ENCODE measurements at places on chromosomes 6 and 20.
A peak's percentile ranks its signal among the peaks of the same experiment; 100 is the strongest.

DNA sequence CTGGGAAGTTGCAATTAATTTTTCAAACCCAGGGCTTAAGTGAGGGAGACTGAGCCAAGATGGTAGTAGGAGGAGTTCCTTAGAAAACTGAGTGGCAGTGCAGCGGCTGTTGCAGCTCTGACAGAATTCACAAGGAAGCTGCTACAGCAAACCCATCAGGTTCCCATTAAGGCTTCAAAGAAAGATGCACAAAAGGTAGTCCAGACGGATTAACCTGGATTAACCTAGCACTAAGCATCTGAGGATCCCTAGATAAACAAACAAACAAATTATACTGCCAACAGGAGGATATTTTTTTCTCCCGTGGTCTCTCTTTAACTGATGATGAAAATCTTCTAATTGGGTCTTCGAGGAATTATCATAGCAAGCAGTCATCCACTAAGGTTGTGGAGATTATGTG is 5.2 kb downstream of the TENT5A start:
- DNase-seq, result no peak

DNA sequence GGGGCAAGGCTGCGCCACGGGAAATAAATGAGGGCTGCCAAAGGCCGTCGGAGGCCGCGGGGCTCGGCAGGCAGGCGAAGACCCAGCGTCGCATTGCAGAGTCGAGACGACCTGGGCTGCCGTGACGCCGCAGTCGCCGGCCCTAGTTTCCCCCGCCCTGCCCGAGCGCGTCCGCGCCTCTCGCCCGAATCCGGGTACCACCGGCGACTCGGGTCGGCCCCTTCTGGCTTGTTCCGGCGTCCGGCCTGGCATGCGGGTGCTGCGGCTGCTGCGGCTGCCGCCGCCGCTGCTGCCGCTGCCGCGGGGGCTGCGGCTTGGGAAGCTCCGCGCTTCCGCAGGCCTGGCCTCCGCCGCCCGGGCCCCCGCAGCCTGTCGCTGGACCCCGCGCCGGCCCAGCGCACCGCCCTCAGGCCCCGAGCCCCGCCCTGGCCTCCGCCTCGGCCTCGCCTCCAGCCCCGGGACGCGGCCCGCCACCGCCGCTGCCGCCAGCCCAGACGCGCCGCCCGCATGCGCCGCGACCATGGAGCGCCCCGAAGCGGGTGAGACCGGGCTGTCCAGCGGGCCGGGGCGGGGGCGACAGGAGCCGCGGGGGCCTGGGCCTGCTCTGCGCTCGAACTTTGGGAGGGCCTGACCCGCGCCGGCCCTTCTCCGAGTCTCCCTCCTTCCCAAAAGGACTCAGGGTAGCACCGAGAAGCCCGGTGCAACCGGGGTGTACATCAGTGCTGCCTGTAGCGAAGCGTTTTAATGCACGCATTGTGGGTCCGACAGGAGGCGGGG is at the start of gene AKAP7:
Gene AKAP7 (plus strand): TSS at position 224 of the 777 bp plus-strand sequence. CDS start 297 bp downstream, at position 521.
- peak; percentile 22 for DNase-seq

- no peak for DNase-seq
These were observed 14.5 kb downstream of the PKIG start for GRCh38 chr20:44596876-44597275.

- DNase-seq, result no peak
These were observed 246.2 kb downstream of the HACE1 start for GRCh38 chr6:104613416-104614001.

DNA sequence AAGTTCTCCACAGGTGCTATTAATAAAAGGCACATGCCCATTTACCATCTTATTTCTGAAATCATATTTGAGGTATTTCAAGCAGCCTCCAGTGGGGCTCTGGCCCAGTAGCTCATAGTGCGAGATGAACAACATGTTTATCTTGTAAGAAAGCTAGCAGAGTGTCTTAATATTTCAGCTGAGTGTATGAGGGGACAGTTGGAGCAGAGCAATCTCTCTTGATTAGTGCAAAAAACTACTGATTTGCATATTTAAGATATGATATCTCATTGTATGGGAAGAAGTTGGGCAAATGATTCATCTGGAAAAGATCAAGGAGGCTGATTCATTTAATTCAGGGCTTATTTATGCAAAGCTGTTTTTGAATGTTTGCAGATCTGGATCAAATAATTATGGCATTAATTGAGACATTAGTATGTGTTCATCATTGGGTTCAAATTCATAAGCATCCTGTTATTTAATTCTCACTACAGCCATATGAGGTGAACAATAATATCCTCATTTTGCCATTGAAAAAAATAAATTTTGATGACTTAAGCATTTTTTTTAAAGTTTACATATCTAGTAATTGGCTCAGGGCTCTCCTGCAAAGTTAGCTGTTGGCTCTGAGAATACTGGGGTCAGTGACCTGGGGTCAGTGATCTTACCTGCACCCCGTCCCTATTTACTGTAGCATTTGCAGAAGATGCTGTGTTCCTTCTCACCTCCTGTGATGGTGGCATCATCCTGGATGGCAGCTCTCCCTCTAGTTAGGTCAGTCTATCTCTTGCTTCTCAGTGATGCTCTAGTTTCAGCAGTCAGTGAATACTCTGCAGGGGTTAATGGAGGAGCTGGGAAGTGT is 24.1 kb upstream of the GCLC start:
- no peak for DNase-seq

DNA sequence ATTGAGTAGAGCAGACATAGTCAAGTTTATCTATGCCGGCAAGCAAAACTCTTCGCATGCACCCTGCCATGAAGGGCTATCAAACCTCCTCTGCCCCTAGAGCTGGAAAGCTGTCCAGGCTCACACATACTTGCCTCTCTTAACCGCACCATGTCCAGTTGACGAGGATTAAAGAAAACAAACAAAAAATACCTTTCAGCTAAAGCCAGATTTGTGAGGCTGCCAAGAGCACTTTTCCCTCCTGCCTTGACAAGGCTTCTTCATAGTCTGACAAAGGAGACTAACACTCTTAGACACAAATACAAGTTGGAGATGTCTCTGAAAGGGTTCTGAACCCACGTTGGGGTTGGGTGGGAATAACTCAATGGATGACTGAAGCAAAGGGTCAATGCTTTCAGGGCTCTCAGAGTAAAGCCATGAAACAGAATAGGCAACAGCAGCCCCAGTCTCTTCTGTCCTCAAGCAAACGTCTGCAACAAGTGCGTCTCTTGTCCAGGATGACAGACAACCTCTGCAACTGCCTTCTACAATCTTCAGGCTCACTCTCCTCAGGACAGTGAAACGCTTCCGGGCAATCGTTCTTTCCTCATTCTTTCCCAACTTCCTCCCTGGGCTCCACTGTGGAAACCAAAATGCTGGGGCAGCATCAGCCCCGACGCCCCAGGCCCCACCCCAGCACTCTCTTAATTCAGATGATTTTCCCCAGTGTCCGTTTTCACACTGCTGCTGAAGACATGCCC is 57.8 kb downstream of the AGPAT4 start:
- DNase-seq, result no peak

GRCh38 chr20:64254156-64254555 is 1.4 kb upstream of the PCMTD2 start:
- no peak for DNase-seq

DNA sequence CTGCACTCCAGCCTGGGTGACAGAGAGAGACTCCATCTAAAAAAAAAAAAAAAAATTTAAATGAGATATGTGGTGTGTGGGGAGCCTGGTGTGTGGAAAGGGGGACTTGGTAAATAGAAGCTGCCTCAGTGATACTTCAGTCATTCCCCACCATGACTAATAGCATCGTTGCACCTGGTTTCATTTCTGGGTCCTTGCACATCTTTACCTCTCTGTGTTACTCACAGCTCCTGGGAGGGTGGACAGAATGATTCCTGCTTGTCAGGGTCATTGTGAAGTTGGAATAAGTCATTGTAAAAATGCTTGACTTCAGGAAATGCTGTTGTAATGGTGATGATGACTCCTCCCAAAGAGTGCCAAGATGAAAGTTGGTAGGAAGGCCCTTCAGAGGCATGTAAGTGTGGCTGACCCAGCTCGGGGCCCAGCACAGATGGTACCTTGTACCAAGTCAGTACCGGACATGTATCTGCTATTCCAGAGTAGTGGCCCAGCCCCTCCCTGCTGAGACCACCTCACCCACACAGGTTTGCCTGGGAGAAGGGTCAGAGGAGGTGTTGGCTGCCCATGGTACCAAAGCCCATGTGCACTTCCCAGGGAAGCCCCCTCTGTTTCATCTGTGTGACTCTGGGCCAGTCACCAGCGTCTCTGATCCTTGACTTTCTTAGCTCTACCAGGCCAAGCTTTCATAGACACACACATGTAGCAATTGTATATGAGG is 48.4 kb downstream of the PLAGL2 start:
- DNase-seq, result no peak

DNA sequence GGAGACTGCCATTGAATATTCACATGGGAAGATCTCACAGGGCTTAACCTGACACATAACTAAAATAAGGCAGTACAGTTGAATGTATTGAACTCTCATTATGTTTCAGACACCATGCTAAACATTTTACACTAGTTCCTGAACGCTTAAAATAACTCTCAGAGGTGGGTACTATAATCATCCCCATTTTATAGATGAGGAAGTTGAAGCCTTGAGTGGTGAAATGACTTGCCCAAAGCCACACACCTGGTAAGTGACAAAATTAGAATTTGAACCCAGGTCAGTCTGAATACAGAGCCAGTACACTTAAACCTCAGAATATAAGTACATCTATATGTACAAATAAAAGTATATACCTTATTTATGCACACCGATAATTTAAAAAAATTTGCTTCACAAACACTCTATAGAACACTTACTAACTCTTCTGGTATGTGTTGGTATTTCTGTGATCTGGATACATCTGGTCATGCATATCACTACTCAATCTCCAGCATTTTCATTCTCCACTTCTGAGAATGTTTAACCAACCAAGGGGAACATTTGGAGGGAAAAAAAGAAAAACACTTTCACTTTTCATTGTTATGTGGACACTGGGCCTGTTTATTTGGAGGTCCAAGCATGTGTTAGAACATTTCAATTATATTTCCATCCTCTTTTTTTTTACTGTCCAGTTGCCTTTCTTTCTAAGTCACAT is 4.6 kb upstream of the BICRAL start:
- no peak for DNase-seq

All from activated naive CD4-positive, alpha-beta T cell (primary cell).